ENCODE measurements at places on chromosomes 3 and 15.

- DNase-seq: no peak
Observed at GRCh38 chr3:101281521-101282030, 38.8 kb downstream of the IMPG2 start.

GRCh38 chr3:50610181-50610971 is 1.2 kb downstream of the CISH start:
- DNase-seq: no peak

DNA sequence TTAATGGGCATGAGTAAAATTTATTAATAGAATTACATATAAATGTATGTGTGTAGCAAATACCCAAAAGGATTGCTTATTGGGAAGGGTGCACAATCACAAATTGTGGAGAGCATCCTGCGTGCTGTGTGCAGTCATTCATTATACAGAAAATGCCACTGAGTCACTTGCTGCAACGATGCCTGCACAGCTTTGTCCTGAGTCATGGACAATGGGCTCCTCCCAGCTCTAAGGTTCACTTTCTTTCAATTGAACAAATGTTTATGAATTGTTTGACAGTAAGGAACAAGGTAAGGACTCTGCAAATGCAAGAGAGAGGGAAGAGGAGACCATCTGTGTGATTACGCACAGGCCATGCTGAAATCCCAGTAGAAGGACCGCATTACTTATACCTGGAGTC is 18.7 kb downstream of the CFAP161 start:
- DNase-seq: no peak

GRCh38 chr3:19738846-19739245 is 195.2 kb downstream of the EFHB start:
- DNase-seq: no peak

- DNase-seq: no peak
Observed at GRCh38 chr3:146709969-146710368, 104.8 kb upstream of the PLSCR5 start.

- no peak for DNase-seq
Observed at GRCh38 chr3:71299160-71299559, 284.4 kb downstream of the FOXP1 start.

DNA sequence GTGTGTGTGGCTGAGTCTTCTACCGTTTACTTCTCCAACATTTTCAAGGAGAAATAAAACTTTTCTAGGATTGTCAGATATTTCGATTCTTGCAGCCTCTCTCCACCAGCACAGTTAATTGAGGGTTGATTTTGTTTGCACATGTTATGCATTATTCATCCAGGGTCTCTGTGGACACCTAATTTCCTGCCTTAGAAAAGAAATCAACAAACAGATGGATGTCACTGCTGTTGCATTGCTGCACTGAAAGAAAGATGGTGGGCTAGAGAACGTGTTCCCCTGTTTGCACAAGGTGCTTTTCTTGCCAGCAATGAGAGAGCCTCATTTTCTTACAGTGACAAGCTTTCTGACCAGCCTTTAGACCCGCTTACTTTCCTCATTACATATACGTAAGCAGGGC is 150.0 kb downstream of the CLSTN2 start:
- no peak for DNase-seq

DNA sequence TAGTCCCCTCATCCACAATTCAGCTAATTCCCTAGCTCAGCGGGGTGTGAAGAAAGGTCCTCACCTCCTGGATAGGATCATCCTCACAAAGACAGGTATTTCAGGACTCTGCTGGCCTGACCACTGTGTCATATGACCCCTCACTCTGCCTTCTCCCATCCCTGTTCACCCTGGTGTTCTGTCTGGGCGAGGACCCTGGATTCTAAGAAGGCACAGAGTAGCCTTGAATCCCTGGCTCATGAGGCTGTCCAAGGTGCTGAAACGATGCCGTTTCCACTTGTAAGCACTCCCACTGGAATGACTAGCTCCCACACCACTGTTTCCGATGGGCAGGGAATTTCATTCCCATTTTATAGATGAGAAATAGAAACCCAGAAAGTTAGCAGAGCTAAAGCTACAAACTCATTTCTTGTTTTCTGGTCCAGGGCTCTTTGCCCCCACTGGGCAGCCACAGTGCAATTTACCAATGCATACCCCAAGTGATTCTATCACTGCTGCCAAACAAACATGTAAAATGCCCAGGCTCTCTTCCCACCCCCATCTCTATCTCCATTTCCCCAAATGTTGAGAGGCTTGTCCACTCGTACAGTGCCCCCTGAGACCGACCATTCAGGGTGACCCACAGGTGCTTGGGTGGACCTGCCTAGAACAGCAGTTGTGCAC is 83.2 kb downstream of the RAB11A start:
- no peak for DNase-seq
